AG04450 (cell line): ENCODE measurements at places on chromosomes 4 and X. TPM values are rescaled to one million over a fixed set of nuclear protein-coding genes. Genes with fewer than 3 reads are reported as not detected.
A peak's percentile ranks its signal among the peaks of the same experiment; 100 is the strongest.

DNA sequence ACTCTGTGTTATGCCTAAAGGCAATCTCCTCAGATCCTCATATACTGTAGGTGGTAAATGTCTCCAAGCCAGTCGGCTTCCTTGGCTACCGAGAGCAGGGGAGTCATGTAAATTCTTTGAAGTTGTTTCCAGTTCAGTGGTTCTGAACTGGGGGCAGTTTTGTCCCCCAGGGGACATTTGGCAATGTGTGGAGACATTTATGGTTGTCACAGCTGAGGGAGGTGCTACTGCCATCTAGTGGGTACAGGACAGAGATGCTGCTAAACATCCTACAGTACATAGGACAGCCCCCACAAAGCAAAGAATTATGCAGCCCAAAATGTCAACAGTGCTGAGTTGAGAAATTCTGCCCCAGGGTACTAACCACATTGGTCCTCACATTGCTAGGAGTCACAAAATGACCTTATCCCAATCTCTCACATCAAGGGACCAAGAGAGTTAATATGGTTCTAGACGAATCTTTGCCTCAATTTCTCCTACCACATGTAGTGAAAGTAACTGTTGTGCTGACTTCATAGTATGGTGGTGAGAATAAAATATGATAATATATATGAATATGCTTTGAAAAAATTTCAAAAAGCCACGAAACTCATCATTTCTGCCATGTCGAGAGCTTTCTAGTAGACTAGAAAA is 104.4 kb upstream of the ARHGAP24 start:
- DNase-seq: no peak

GRCh38 chrX:22320236-22320873 is 47.6 kb downstream of the CBLL2 start:
- DNase-seq: no peak

GRCh38 chr4:91035276-91035675 is 908.1 kb downstream of the CCSER1 start:
- no peak for DNase-seq

- peak; percentile 32 for DNase-seq
These were observed 92.4 kb downstream of the CXCL13 start for GRCh38 chr4:77697860-77698590.

DNA sequence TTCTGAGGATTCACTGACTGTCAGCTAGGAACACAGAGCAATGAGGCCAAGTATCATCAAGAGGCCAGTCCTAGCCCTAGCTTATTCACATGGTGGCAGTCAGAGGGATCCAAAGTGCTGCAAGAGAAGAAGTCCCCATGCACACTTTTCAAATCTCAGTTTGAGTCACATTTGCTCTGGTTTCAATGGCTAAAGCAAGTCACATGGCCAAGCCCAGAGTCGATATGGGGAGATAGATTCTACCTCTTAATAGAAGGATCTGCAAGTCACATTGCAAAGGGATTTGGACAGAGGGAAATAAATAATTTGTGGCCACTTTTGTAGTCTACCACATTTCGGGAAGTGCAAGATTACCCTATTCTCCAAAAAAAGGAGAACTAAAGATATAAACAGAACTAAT is 3.7 kb upstream of the LCORL start:
- DNase-seq: no peak

- no peak for DNase-seq
These were observed 1831.4 kb downstream of the ARAP2 start for GRCh38 chr4:34412911-34413310.

- DNase-seq: no peak
These were observed 512.8 kb downstream of the ANKRD50 start for GRCh38 chr4:124199755-124200154.

- DNase-seq: peak; percentile 59
These were observed 41.4 kb upstream of the MAGEA4 start for GRCh38 chrX:151871244-151871643.

DNA sequence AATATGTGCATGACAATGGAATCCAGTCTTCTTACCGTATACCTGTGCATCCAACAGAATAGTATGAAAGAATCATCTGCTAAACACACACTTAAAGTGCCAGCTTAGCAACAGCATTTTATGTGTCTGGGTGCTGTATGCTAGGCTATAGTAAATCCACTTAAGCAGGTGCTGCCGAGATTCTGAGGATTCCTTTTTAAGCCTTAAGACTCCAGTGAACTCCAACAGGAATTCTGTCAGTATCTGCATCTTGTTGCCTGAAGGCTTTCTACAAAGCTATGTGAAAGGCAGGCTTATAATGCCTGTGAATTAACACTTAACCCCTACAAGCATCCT is 1076.4 kb upstream of the PABPC4L start:
- no peak for DNase-seq

DNA sequence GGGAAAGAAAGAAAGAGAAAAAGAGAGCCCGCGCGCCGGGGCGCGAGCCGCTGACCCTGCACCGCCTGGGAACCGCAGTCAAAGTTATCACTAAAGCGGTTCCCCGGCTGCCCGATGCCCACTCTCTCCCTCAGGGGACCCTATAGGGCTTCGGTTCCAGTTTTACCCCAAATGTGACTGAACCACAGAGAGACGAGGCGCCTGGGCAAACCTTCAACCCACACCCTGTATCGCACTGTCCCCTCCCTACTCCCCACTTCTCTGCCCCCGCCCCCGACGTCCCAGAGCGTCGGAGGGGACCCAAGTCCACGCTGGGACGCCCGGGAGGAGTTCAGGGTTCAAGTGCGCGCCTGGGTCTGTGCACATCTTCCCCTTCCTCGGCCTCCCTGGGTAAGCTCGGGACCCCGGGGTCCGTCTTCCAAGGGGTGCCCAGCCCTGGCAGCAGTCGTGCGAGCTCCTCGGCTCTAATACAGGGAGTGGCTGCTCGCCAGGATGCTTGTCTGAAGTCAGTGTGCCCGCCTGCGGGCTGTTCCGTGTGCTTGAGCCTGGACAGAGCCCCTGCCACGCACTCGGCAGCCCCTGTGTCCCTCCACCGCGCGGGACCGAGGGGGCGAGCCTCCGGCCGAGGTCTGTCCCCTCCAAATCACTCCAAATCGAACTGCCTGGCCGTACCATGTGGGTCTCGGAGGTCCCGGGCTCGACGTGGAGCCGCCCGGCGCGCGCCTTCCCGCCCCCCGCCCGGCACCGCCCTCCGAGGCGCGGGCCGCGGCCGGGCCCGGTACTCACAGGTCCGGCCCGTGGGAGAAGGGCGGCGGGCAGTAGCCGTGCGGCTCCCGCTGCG is 960 bp downstream of the TRPC3 start:
- no peak for DNase-seq

DNA sequence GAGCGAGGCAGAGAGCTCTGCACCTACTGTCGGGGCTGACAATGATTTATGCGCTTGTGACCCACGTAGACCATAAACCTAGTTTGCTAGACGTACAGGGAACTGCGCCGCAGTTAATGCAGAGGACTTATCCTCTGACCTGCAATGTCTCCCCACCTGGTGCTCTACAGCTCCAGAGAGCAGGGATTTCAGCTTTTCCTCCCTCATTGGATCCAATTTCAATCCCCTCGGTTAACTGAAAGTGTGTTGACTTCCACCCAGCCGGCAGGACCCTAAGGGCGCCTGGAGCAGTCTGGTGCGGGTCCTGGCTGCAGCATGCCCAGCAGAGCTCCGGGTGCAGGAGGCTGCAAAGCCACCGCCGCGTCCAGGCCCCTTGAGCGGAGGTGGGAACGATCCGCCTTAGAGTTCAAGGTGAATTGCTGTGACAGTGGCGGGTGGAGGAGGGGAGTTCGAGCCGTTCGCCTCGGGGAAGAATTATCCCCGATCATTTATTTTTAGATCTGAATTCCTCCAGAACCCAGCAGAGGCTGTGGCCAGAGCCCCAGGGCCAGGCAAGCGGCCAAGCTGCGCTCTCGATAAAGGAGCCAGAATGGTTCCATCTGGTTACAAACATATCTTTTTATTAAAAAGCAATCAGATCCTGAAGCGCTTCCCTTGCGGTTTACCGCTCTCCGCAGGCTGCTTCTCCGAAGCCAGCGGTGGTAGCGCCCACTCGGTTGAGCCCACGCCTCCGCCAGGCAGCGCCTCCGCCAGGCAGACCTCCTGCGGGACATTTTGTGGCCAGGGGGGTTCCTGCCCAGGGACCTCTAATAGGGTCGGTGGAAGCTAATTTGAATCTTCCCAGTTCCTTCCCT is 66.0 kb downstream of the FBXO8 start:
- DNase-seq: no peak

DNA sequence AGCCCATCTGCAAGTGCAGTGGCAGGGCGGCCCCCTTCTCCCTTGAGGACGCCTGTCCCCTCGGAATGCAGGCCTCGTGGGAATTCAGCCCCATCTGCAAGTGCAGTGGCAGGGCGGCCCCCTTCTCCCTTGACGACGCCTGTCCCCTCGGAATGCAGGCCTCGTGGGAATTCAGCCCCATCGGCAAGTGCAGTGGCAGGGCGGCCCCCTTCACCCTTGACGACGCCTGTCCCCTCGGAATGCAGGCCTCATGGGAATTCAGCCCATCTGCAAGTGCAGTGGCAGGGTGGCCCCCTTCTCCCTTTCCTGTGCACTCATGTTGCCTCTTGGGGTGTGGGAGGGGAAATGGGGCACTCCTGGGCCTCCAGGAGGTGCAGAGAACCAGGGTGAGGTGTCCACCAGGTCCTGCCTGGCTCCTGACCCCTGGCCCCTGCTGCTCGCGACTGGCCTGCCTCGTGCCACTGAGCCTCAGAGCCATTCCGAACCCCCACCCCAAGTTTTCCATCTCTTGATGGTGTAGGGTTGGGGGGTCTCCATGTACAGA is 6.8 kb upstream of the SLC26A1 start:
- DNase-seq: no peak

GRCh38 chr4:26857278-26858034 is 3.2 kb upstream of the STIM2 start:
- DNase-seq: peak; percentile 57

GRCh38 chrX:134718105-134718965 is 60.1 kb upstream of the PLAC1 start:
- peak; percentile 83 for DNase-seq

DNA sequence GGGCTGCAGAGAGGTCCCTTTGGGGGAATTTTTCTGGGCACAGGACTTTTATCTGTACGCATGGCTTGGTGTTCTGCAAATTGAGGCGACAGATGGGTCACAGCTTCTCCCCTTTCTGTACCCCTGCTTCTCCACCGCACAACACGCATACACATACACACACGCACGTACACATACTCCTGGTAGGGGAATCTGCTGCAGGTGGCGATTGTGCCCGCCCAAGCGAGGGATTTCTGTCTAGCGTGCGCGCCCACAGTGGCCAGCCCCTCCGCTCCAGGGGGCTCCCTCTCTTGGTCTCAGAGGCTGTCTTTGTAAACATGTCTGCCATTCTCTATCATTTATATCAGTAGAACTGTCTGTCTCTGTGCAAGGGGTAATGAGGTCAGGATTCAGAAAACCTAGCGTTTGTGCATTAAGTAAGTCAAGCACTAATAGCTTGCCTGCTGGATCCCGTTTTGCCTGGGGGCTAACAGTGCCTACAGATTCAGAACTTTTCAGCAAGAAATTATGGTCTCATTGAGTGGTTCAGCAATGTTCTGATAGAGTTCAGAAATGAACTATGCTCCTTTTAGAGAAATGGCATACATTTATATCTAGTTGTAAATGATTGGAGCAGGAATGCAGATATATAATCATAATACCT is 2.2 kb downstream of the GRID2 start:
- no peak for DNase-seq

DNA sequence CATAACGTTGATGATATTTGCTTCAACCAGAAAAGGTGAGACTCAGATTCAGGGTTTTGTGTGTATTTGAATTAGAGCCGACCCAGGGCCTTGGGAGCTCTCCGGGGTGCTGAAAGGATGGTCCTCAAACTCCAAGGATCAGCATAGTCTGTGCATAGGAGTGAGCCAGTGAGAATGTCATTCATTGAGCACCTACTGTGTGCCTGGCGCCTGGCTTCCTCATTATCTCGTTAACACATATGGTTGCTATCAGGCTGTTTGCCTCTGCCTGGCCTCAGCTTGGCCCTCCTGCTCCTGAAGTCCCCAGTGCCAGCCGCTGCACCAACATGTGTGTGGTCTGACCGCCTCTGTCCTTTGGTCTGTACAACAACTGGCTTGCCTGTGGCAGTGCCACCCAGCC is 25.1 kb upstream of the JAKMIP1 start:
- DNase-seq: no peak

DNA sequence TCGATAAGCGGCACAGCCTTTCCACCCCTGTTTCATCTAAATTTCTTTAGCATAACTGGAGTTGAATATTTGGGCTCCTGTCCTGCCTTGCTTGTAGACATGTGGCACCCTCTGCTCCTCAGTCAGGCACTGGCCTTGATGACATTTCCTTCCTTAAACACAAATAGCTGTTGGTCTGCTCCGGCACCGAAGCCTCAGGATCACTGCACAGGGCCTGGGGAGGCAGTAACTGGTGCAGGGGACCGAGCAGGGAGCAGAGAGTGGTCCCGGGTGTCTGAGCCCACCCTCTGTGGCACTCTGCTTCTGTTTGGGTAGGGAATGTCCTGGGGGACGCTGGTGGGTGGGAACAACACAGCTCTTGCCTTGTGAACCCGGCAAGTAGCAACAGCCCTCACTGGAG is 13.6 kb downstream of the RGS12 start:
- DNase-seq: no peak

DNA sequence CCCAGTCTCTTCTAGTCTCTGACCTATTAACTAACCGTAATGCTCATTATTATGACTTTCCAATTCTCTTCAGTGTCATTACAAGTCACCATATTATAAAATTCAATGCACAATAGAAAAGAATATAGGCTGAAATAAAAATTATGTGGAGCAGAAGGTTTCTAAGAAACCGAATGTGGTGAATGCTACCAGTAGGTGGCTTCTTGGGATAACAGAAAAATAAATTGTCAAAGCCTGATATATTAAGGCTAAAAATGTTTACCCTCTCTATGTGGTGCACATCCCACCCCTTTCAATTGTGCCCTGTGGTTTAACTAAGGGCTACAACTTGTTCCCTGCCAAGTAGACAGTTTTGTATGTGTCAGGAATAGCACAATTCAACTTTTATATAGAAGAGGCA is 624.6 kb upstream of the TECRL start:
- DNase-seq: no peak

GRCh38 chr4:28227764-28228163 is 1367.1 kb downstream of the STIM2 start:
- no peak for DNase-seq

GRCh38 chr4:70709611-70710205 is 12.1 kb upstream of the RUFY3 start:
- DNase-seq: no peak

- DNase-seq: no peak
These were observed 84.3 kb upstream of the PLAC1 start for GRCh38 chrX:134742573-134742972.

- DNase-seq: no peak
These were observed 27.9 kb downstream of the AMOT start for GRCh38 chrX:112812741-112813140.

UNC5C gene
- 0.07 TPM in 2 replicates for polyA plus RNA-seq

HTN1 gene
- not detected in 2 replicates for polyA plus RNA-seq

RHOXF1 gene
- polyA plus RNA-seq: not detected in 2 replicates

RGN gene
- polyA plus RNA-seq: 1.7 and 2.1 TPM in 2 replicates

GLRA3 gene
- not detected in 2 replicates for polyA plus RNA-seq

SPANXB1 gene
- polyA plus RNA-seq: not detected in 2 replicates

EDA2R gene
- polyA plus RNA-seq: 26.7 and 30.9 TPM in 2 replicates

HSFX3 gene
- polyA plus RNA-seq: not detected in 2 replicates
